Activated CD4-positive, CD25-positive, alpha-beta regulatory T cell (primary cell): ENCODE measurements at places on chromosomes 13 and 19.

- no peak for DNase-seq
These were observed 2.3 kb downstream of the AMH start for GRCh38 chr19:2251106-2252054.

GRCh38 chr19:16678498-16678897 is 17.6 kb downstream of the TMEM38A start:
- no peak for DNase-seq

GRCh38 chr13:29379281-29379680 is 216.2 kb downstream of the SLC7A1 start:
- DNase-seq = no peak

GRCh38 chr19:4714016-4714415 is 9.6 kb downstream of the DPP9 start:
- DNase-seq = no peak

DNA sequence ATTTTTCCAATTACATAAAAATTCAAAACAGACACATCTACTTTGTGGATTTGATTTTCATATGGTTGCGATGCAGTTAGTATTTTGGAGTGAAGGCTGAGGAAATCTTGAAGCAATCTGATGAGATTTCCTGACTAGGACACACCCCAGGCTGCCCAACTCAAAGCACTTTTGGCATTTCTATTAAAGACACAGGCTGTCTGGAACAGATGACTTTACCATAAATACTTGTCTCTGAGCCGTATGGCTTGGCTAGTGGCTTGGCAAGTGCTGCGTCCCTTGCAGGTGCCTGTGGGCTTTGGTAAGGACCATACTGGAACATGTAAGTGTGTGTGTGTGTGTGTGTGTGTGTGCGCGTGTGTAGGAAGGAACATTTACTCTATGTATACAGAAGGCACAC is 218.8 kb downstream of the FGF9 start:
- DNase-seq = no peak

DNA sequence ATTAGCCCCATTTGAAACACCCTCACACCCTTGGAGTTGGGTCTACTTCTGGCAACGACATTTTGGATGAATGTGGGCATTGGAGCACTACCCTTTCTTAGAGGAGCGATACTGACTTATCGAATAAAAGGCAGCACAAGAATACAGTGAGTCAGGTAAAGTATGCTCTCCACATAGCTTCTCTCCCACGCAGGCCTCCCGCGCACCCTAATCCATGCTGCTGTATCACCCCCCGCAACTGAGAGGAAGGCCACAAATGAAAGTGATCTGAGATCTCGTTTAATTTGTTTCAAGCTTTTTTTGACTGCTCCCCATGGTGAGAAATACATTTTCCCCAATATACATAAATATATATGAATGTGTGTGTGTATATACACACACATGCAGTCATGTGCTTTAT is 25.4 kb upstream of the AKAP11 start:
- no peak for DNase-seq

DNA sequence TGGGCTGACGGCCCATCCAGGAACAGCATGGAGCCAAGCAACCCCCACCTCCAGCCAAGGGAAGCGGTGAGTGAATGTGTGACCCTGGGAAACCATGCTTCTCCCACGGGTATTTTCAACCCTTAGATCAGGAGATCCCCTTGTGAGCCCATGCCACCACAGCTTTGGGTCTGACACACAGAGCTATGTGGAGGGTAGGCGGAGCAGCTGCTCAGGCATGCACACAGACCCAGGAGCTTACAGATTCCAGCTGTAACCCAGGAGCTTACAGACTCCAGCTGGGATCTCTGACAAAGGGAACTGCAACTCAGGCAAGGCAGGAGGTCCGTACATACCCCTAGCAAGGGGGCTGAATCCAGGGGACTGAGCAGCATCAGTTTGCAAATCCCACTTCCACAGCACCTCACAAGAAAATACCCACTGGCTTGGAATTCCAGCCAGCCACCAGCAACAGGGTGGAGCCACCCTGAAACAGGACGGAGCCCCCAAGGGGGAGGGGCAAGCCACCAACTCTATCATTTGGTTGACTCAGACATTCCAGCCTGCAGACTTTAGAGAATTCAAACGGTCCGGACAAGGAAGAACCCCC is 40.8 kb upstream of the RFXAP start:
- DNase-seq = no peak

DNA sequence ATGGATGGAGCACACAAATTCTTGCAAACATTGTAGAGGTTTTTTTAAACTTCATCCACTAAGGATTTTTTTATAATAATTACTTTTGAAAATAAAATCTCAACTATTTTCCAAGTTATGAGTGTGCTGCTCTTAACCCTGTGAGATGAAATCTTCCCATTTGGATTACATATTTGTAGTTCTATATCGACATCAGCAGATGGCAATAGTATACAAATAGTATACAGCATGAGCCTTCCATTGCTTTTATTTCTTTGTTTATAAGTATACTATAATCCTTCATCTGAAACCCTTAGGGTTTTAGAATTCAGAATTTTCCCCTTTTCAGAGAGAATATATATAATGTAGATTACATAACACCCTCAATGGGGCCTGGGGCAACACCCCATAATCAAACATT is 70.5 kb downstream of the GJA3 start:
- no peak for DNase-seq

- DNase-seq = no peak
These were observed 5.4 kb upstream of the RBM42 start for GRCh38 chr19:35623327-35624010.

DNA sequence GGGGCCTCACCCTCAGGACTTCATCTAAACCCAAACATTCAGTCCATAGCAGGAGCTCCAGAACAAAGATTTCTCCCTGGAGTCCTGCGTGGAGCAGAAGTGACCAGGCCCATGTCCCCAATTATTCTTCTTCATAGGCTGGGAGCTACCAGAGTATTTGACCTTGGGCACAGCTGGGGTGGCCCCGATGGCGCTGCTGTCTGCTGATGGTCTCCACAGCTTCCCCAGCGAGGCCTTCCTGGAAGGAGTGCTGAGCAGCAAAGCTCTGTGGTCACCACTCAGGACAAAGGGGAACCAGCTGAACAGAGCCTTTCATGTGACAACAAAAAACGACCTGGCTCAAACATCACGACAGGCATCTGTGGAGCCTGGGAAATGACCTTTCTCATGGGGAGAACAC is 62.7 kb upstream of the ARGLU1 start:
- DNase-seq = no peak

- DNase-seq = no peak
These were observed 250.6 kb downstream of the GPC6 start for GRCh38 chr13:93477238-93477637.

DNA sequence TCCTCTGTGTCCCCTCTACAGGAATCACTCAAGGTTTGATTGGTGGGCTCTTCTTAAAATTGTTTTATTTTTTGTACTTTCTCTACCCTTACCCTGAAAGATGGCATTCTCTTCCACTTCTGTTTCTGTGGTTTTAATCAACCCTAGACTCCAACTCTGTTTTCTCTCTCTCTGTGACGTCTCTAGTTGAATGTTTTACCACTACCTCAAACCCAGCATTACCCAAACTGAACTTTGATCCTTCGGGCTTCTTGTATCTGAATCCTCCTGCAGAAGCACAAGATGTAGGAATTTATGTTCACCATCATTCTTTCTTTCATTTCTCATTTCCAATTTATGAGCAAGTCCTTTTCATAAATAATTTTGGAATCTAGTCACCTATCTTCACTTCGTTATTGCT is 39.9 kb downstream of the PCCA start:
- DNase-seq = no peak

GRCh38 chr13:75326173-75327134 is 155.5 kb downstream of the TBC1D4 start:
- peak; percentile 5 for DNase-seq

DNA sequence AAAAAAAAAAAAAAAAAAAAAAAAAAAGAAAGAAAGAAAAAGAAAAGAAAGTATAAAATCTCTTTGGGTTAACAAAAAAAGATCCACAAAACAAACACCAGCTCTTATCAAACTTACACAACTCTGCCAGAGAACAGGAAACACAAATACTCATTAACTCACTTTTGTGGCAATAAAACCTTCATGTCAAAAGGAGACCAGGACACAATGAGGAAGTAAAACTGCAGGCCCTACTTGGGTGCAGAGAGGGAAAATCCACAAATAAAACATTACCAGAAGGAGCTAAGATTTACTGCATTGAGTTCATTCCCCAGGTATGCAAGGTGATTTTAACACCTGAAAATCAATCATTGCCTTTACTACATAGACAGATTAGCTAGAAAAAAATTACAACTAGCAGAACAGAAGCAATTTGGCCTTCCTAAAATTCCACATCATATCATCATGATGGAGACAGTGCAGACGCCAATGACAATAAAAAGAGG is 9.6 kb upstream of the CEACAM5 start:
- DNase-seq = no peak

GRCh38 chr13:44868397-44868796 is 120.9 kb downstream of the NUFIP1 start:
- DNase-seq = no peak

- DNase-seq = no peak
These were observed 14.2 kb upstream of the RNF6 start for GRCh38 chr13:26236296-26236695.

- DNase-seq = no peak
These were observed 7.3 kb upstream of the MCF2L start for GRCh38 chr13:112961457-112962369.

- DNase-seq = no peak
These were observed 22.2 kb downstream of the FUZ start for GRCh38 chr19:49790866-49791265.

- DNase-seq = no peak
These were observed 232.6 kb upstream of the IPO5 start for GRCh38 chr13:97720896-97721295.
